ENCODE measurements at places on chromosomes 4 and X.

DNA sequence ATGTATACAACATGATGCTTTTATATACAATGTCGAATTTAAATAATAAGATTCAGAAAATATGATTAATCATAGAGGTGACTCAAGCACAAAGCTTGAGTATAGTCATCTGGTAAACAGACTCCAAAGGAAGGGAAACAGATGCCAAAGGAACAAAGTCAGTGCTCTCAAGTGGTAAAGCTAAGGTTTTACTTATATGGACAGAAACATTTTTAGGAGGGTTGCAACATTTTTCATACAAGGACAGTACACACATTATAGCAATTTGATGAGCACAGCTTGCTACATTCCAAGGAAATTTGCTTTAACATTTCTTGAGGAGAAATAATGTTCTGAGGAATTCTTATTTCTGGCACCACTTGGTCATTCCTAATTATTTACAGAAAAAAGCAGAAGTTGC, 333.4 kb upstream of the AADAT start:
- no peak for DNase-seq

DNA sequence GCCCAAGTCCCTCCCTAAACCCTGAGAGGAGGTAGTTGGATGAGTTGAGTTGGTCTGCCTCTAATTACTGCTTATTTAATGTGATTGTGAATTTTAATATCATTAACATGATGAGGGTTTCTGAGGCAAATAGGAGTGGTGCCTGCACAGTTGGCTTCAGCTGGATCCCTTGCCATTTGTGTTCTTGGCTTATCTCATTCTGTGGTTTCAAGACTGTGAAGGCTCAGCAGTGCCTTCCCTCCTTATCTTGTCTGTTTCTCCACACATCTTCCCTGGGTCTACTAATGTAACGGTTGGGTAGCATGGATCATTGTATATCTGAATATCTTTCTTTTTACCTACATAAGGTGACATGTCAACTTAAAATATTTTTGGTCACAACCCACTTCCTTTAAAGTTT, 1.6 kb upstream of the SLC10A4 start:
- DNase-seq, result no peak

GRCh38 chr4:137509855-137510282, 22.4 kb downstream of the PCDH18 start:
- DNase-seq, result no peak

DNA sequence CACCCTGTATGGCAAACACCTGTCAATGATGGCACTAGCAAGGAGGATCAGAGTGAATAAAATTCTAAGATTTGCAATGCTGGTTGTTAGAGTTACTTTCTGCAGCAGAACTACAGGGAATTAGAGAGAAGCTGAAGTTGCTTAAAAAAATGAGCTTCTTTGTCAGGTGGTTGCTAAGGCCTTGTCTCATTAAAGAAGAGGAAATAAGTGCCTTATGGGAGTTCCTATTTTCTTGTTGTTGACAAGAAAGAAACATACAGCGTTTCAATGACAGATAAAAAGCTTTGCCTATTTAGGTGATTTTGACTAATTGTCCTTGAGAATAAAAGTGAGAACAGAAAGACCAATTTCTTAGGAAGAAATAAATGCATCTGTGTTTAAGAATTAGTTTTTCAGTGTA, 106.0 kb upstream of the ARHGAP24 start:
- DNase-seq, result no peak

DNA sequence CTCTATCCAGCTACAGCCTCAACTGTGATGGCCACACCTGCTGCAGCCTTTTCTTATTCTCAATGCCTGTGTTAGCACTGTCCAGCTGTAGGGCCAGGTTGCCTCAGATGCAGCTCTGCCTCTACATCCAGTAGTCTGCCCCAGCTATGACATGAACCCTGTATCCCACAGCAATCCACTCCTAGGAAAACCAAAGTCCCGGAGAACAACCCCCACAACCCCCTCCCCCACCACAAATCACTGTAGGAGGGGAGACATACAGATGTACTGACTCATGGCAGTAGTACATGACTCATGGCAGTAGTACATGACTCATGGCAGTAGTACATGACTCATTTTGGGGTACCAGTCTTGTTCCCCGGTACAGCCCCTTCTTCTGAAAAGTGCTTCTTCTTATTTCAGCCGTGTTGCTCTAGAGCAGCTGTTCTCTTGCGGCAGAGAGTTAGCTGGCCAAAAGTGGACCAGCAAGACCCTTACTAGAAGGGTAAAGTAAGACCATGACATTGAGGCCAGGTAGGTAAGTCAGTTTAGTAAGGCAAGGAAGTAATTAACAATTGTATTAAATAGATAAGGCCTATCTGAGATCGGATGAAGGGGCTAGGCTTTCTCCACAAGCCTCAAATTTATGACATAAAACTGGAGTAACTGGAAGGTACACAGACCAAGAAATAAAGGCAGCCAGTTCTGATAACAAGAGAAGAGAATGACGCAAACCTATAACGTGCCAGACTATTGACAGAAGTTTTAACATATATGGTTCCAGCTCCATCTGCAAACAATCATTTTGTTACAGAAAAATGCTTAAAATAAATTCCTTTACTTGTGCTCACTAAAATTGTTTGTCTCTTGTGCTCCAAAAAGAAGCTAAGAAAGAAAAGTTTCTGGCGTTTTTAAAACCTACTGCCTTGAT, 221.4 kb downstream of the TACR3 start:
- no peak for DNase-seq

- no peak for DNase-seq
Observed at GRCh38 chrX:130801901-130802300, 101.1 kb downstream of the ENOX2 start.

- DNase-seq, result no peak
Observed at GRCh38 chr4:108774809-108775530, 12.1 kb upstream of the ETNPPL start.

DNA sequence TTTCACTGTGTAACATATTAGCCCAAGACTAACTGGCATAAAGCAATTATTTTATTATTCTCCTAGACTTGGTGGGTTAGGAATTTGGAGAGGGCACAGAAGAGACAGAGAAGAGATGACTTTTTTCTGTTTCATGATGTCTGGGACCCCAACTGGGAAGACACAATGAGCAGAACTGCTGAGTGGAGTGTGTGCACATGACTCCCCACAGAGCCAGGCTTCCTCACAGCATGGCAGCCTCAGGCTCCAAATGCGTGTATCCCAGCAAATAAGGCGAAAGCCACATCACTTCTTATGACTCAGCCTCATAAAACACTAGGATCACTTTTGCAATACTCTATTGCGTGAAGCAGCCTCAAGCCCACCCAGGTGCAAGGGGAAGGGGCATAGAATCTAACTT, 68.4 kb downstream of the MFAP3L start:
- DNase-seq, result no peak

DNA sequence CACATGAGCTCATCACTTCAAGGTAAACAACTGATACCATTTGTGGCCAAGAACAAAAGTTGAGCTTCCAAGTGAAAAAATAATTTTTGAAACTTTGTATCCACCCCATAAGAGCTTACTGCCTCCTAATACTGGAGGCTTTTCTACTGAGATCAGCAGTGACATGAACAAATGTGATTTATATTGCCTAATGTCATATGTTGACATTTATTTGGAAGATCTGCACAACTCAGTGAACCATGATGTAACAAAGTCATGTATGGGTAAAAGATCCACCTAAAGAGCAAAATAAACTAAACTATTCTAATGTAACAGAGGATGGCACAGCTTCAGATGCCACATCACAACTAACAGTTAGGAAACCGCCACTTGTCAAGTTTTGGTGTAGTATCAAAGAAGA, 65.8 kb downstream of the AFAP1 start:
- DNase-seq, result no peak

DNA sequence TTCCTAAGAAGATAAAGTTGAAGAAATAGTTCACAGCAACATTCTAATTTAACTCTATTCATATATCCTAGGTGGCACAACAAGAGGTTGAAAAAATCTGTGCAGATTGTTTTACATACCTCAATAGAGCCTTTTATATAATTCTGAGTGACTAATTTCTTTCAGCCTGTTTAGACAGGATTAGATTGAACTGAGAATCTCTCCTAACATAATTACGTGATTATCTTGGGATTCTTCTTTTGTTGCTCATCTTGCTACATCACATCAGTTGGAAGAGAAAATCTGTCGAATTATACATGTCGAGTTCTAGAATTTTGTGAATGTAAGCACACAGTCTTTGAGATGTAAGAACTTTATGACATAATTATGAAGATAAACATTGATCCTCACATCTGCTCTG, 1873.7 kb upstream of the IGFBP7 start:
- DNase-seq, result no peak
